ENCODE measurements at places on chromosomes 6 and 20.

- no peak for DNase-seq
Observed at GRCh38 chr20:22686097-22686496, 101.7 kb upstream of the FOXA2 start.

DNA sequence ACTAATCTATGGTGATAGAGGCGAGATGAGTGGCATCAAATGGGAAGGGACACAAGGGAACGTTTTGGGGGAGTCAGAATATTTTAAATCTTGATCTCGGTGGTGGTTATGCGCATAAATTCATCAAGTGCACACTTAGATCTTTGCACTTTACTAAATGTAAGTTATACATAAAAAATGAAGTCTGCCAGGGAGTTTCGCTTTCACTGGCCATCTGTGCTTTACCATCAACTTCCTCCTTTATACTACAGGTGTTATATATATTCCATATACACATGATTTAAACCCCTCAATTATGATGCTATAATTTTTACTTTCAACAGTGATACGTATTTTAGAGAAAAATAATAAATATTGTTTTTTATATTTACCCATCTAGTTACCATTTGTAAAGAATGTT lies 97.6 kb upstream of the AKIRIN2 start:
- DNase-seq = no peak

- no peak for DNase-seq
Observed at GRCh38 chr20:61244213-61244612, 7.8 kb upstream of the CDH4 start.

GRCh38 chr6:119200512-119201175 lies 122.2 kb upstream of the FAM184A start:
- no peak for DNase-seq

DNA sequence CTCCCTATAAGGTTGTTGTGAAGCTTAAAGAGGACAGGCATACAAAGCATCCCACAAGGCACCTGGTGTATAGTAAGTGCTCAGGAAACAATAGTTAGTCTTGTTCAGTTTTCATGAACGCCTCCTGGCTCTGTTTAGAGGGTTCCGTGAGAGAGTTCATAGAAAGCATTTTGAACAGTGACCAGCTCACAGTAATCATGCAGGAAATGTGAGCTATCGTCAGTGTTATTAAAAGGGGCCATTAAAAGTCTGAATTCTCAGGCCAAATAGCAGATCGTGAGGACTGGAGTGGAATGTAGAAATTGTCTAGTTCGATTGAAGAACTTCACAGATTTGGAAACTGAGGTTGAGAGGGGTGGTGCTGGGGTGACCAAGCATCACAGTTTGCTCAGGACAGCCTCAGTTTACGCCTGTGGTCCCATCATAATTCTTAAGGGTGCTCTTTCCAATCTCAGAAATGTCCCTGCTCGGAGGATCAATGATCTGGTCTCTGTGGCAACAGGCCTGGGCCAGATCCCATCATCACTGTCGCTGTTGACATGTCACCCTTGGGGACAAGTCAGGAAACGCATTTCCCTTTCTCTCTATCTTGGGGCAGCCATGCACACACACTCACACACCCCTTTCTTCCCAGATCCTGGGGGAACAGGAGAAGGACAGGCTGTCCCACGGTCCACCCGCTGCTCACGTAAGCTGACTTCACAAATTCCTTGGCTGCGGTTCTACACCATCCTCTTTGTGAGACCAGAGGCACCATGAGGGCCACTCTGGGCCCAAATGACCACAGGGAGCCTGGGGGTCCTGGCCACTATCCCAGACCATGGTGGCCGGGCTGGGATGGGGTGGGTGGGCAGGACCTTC lies 7.2 kb downstream of the TGM2 start:
- DNase-seq = no peak

GRCh38 chr20:63072991-63073737 lies 66.4 kb upstream of the BHLHE23 start:
- no peak for DNase-seq

GRCh38 chr20:31551163-31552081 lies 37.2 kb downstream of the HM13 start:
- DNase-seq = no peak

GRCh38 chr6:128275030-128275429 lies 245.4 kb downstream of the PTPRK start:
- DNase-seq = no peak

DNA sequence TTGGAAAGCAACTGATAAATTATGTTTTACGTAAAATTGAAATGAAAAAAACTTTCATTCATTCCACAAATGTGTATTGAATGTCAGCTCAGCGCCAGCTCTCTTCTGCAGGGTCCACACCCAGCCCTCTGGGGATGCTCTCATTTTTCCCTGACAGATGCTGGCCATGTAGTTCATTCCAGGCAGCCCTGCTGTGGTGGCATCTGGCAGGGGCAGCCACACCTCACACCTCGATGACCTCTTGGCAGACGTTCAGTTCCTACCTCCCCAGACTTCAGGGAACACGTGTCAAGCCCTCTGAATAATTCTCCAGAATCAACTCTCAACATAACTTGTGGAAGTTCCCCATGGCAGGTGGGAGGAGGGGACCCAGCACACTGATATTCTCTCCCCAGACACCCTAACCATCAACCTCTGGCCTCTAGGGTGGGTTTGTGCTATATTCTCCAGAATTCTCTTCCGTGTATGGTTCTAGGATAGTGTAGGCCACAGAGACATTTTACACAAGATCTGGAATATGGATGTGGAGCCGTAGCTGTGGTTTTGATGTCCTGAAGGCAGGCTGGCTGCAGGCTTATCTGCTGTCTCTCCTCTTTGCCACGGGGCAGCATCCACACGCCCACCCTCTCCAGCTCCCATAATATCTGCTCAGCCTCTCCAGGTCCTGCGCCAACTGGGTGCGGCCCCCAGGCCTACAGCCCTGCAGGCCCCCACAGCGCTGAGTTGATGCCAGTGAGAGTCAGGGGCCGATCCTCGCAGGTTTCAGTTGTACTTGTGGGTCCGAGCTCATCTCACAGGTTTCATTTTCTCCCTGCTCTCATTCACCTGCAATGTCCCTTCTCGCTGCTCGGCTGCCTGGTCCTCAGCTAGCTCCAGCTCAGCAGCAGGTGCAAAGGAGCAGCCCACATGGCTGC lies 175.8 kb upstream of the ARID1B start:
- DNase-seq = peak; percentile 68

- DNase-seq = no peak
Observed at GRCh38 chr6:50992232-50992631, 173.6 kb downstream of the TFAP2B start.

- no peak for DNase-seq
Observed at GRCh38 chr6:69284176-69284730, 512.6 kb downstream of the LMBRD1 start.

DNA sequence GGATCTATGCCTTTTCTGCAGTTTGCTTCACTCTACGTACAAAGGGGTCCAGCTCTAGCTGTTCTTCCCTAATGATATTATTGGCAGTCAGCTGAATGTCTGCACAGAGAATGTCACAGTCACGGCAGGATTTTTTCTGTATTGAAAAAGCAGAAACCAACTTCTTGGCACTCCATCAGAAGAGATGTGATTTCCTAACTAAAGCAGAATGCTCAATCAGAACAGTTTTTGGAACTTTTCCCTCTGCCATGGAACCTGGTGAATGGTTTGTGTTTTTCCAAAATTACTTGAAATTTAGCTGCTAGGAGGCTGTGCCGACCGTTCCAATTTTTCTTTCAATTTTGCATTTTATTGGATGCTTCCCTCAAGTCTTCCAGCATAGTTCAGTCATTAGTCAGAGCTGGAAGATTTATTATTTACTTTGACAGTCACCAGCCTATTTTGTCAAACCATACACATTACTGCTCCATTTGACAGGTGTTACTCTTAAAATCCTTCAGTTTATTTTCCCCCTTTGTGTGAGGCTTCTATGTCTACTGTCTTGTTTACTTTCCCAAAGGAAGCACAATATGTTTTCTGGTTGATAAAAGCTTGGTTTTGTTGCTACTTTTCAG lies 259.6 kb upstream of the EPHA7 start:
- no peak for DNase-seq

DNA sequence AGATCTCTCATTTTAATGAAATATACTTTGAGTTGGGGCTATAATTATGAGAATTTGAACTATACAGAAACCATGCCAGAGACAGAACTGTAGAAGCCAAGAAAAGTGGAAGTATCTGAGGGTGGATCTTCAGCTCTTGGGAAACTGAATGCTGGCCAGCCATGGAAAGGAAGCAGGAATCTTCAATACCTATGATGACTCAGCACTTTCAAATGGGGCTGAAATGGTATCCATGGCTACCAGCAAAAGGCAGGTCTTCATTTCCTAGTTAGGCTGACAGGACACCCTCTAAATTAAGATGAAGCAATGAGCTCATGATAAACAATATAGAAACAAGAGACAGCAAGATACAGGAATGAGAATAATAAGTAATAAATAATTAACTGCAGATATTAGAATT lies 171.3 kb downstream of the COL21A1 start:
- DNase-seq = no peak

DNA sequence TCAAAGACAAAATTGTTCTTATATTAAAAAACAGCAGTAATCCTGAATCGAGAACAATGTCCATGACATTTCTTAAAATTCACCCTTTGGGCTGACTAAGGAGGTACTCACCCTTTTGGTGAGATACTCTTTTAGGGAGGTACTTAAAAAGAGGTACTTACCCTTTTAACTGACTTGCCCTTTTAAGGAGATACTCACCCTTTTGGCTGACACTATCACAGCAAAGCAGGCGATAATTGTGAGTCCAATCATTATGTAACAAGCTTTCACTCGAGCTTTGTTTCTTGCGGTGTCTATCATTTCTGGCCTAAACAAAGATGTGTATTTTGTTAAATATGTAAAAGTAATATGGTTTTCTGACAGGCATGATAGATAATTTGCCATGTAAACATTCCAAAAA lies 3.7 kb downstream of the FAM162B start:
- DNase-seq = no peak
